CD4-positive, alpha-beta T cell treated with Interleukin-10 for 1 hour (primary cell): ENCODE measurements at places on chromosomes 2 and 18.
A peak's percentile ranks its signal among the peaks of the same experiment; 100 is the strongest.

DNA sequence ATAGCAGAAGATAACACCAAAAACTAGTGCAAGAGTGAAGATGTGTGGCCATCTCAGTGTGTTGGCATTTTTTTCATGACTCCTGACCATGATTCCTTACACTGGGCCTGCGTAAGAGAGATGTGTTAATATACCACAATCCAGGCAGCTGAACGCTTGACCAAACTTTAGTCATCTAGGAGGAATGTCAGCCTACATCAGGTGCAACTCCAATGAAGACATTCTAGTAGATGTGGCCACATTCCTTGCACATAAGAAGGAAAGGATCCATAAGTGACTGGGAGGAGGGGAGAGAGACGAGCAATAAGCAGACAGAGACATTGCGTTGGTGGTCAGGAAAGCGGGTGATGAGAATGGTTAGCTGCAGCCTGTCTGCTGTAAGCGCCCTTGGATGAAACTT lies 42.6 kb downstream of the CYRIA start:
- DNase-seq = no peak

DNA sequence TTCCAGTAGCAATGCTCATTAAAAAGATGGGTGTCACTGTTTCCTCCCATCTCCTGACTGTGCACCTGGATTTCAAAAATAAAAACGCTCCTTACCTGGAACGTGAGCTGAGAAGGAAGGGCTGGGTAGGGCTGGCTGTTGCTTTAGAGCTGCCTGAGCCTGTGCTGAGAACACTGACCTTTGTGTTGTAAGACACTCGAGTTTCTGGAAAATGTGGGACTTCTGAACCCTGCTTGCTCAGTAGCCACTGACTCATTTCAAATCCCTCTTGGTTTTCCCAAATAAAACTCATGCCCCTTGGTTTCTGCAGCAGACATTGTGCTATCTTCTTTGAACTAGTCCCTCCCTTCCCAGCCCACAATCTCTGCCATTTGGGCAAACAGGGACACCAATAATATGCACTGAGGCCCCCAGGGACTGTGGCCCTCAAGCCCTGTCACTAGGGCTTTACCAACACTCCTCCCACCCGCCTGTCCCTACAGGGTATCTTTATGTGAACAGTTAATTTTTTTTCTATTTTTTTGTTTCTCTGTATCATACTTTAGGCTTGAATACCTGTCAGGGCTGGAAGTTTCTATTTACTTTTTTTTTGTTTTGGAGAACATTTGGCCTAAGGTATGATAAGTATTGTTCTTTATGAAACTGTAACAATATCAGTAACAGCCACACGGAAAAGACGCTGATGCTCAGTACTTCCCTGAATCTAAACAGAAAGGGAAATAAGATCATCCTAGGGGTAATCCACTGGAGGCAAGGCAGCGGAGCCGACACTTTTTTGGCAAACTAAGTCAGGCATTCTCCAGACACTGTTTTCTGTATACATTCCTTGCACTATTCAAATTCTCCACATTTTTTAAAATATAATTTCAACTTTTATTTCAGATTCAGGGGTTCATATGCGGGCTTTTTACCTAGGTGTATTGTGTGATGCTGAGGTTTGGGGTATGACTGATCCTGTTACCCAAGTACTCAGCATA lies 280.2 kb downstream of the STK39 start:
- no peak for DNase-seq

GRCh38 chr2:2075875-2076529 lies 255.1 kb downstream of the MYT1L start:
- no peak for DNase-seq

- DNase-seq = no peak
Observed at GRCh38 chr2:181051861-181052522, 71.6 kb downstream of the UBE2E3 start.

GRCh38 chr2:136378712-136379595 lies 261.0 kb upstream of the CXCR4 start:
- DNase-seq = peak; percentile 80

DNA sequence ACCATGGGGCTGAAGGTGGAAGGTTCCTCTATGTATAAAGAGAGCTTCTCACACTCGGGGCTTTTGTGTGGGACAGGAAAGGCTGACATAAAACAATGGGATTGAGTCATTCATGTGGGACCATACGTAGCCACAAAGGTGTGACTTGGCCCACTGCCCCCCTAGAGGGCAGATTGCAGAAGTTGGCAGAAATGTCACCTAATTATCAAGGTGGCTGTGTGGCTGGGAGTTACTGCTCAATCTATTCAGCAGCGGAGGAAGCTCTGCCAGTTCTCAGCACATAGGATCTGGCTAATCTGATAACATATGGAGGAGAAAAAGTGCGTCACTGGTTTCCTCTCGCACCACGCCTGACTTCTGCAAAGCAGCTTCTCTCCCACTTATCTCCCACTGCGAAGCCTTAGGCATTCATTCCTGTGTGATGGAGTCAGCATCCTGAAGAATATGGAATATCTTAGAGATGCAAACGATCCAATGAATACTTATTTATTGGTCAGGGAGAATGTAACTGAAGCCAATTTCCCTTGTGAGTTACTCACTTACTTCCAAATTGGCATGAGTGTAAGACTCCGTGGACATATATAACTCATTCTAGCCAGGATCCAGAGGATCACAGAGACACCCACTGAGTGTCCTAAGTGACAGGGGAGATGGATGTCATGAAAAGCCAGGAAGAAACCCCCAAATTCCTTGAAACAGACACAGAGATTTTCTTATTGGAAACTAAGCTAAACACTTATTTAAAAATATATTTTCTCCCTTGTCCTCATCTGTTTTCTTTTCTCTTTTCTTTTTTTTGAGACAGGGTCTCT lies 344.8 kb downstream of the TGIF1 start:
- DNase-seq = no peak

GRCh38 chr2:221431477-221431876 lies 140.6 kb downstream of the EPHA4 start:
- no peak for DNase-seq

DNA sequence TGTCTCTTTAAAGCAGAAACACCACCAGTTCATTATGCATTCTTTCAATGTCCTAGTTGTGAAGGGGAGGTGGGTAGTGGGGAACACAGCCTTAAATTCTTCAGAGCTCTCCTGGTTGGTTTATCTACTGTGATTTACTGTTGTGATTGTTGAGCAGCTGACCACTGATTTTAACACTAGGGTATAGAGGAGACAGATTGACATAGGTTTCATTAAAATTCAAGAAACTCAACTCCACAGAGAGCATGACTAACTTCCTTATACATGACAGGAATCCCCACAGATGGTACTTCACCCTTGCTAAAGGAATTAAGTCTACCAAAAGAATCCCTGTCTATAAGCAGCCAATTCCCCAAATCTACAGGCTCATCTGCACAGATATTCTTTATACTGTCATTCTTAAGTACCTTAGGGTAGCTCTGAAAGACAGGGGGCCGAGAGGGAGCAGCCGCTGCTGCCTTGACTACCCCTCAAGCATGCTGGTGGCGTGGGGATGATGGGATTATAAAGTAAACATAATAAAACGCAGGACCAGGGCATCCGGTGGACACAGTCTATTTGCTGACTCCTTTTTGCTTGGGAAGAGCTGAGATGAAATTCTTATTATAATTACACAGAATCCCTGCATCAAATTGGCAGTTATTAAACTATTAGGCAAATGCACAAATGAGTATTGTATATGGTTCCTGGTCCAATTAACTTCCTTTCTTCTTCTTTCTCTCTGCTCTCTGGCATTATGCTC lies 1377.6 kb upstream of the PIK3C3 start:
- DNase-seq = no peak

GRCh38 chr18:13376841-13377351 lies 158.3 kb downstream of the LDLRAD4 start:
- peak; percentile 75 for DNase-seq

DNA sequence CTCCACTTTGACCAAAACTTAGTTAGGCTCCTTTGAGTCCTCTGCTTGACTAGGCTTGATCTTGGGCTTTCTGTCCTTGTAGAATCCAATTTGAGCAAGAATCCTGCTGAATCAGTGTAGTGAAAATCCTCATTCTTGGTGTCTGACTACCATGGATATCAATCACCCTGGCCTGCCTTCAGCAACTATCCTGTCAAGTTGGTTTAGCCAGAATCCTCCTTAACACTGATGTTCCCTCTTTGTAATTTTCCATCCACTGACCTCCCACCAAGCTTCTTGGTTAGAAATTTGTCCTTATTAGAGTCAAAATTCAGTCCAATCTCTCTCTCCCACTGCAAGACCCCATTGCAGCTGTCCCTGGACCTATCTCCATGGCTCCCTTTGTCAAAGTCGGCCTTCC lies 494 bp upstream of the RBM45 start:
- no peak for DNase-seq

GRCh38 chr2:196131949-196132925 lies 39.1 kb downstream of the STK17B start:
- peak; percentile 66 for DNase-seq

GRCh38 chr2:121911036-121911435 lies 155.6 kb downstream of the TSN start:
- DNase-seq = no peak

- DNase-seq = no peak
Observed at GRCh38 chr2:181937473-181937872, 45.9 kb downstream of the ITPRID2 start.

- no peak for DNase-seq
Observed at GRCh38 chr2:97932975-97933662, 62.6 kb downstream of the TMEM131 start.

- no peak for DNase-seq
Observed at GRCh38 chr18:50644146-50644545, 84.3 kb downstream of the MAPK4 start.

GRCh38 chr2:124805060-124805459 lies 780.0 kb downstream of the CNTNAP5 start:
- DNase-seq = no peak

DNA sequence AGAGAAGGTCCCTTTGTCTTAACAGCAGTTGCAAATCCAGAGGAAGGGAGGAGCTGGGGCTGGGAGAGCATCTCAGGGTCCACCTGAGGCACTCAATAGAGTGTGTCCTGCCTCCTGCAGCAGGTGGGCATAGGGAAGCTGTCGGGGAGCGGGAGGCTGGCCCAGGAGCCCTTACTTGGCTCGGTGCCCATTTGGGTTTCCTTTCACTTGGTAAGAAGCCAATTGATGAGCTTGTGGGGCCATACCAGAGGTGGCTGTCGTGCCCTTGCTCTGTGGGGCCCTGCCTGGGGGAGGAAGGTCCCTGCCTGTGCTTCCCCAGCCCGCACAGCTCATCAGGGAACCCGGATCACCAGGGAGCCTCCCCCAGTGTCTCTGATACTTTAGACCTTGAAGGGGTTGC lies 229.7 kb downstream of the DYSF start:
- DNase-seq = no peak

DNA sequence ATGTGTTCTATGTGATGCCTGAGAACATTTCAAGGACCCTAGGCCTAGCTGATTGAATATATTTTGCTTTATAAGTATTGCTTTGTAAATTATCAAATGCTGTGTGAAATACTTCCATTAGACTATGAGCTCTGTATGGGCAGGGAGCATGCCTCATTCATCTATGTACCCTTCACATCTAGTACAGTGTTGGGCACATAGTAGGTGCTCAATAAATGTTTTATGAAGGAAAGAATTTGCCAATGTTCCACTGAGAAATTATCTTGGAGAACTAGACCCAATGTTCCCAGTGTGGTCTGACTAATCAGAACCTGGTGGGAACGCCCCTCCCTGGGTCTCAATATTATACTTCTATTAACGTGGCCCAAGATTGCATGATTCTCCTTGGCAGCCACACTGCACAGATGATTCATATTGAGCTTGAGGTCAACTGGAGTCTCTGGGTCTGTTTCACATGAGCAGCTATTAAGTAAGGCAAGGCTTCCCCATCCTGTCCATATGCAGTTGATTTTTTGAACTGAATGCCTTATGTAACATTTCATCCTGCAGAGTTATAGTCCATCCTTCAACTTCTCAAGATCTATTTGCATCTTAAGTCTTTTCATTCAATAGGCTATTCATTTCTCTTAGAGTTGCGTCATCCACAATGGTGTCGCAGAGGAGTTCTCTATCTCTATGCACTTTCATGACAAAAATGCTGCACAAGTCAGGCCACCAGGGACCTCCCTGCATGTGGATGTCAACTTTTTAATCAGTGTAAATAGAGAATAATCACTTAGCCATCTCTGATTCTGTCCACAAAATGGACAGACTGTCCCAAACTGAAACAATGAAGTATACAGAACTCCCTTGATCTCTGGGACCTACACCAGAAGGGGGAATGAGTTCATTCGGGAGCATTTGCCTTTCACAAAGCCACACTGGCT lies 257.6 kb downstream of the CYP26B1 start:
- no peak for DNase-seq

DNA sequence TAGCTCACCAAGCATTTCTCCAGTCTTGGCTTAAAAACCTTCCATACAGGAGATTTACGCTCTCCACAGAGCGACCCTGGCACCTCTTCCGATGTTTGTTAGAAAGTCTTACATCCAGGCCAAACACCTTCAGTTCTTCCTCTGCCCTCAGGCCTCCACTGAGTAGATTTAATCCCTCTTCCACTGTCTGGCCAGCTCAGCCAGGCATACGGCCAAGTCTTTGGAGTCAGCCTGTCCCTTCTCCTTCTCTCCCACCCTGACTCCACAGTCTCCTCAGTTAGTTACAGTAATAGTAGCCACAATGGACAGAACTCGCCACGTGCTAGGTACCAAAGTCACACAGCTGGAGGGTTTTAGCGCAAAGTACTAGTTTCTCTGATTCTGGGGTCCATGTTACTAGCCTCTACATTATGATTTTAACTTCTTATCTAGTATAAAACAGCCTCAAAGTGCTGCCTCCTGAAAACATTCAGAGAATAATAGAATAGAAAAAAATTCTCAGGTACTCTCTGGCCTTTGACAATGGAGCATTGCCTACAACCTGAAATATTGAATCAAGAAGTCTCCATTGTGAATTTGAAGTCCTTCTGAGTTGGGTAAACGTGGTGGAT lies 39.5 kb downstream of the THNSL2 start:
- DNase-seq = no peak

DNA sequence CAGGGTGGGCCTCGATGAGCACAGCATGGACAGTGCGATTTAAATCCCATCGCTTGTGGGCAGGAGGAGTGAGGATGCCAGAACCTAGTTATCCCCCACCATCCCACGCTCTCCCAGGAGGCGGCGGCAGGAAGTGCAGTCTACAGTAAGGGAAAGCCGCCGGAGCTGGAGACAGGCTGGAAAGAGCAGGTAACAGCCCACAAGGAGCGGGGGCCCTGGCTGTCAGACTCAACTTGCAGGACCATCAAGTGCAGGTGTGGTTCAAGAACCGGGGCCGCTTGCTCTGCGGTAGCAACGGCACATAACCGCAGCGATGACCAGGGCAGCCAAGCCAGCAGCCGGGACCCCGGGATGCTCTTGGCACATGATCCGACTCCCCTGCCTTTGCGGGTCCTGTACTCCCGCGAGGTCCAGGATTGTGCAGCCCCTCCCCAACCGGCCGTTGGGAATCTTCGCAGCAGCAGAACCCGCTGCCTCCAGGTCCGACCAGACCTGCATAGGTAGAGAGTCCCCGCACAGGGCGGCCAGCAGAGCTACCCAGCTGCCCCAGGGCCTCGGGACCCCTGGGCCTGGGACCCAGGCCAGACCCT lies 82.1 kb downstream of the BIN1 start:
- no peak for DNase-seq

DNA sequence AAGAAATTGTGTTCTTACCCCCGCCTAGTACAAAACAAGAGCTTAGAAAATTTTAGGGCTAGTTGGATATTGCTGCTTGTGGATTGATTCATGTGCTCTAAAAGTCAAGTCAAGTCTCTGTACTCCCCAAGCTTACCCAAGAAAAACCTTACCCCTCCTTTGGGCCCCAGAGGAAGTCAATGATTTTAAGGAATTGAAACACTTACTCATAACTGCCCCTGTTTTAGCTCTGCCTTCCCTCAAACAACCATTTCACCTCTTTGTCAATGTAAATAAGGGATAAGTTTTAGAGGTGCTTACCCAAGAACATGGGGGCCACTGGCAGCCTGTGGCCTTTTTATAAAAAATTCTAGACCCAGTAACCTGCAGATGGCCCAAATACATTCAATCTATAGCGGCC lies 136.6 kb upstream of the RMP24 start:
- DNase-seq = no peak
